ENCODE measurements at places on chromosomes 13 and 19. TPM values are rescaled to one million over a fixed set of nuclear protein-coding genes. Genes with fewer than 3 reads are reported as not detected.

FGF21 gene
- total RNA-seq, result 1.7 TPM

DNA sequence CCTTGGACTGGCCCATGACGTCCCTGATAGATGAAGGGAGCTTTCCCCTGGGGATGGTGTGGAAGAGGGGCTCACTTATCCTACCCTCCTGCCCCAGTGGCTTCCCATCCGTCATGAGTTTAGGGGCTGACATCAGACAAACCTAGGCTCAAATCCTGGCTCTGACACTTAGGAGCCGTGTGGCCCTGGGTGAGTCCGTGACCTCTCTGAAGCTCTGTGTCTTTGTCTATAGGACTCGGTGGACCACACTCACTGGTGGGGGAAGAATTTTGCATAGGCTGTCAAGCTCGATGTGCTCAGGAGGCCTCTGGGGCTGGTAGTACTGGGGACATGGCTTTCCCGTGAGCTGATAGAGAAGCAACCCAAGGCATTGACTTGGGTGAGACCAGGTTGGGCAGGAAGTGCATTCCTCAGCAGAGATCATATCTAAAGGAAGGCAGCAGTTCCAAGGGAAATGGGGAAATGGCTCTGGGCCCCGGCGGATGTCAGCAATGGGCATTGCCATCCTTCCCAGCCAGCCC, 17.4 kb upstream of the AP1M2 start:
- DNase-seq, result no peak

DNA sequence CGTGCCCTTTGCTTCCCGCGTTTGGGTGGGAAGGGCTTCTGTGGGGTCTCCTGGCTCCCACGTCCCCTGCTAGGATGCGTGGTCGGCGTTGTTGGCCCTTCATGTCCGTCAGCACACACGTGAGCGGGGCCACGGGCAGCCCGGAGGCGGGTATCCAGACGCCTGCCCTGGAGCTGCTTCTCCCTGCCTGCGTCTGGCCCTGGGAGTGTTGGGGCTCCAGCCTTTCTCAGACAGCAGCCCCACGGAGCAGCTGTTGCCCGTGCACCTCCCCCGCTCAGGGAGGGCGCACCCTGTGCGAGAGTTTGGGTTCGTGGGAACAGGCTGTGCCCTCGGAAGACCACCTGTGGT, 14.5 kb downstream of the DAZAP1 start:
- no peak for DNase-seq

- DNase-seq, result no peak
Observed at GRCh38 chr13:99553033-99553432, 51.8 kb downstream of the TM9SF2 start.

DNA sequence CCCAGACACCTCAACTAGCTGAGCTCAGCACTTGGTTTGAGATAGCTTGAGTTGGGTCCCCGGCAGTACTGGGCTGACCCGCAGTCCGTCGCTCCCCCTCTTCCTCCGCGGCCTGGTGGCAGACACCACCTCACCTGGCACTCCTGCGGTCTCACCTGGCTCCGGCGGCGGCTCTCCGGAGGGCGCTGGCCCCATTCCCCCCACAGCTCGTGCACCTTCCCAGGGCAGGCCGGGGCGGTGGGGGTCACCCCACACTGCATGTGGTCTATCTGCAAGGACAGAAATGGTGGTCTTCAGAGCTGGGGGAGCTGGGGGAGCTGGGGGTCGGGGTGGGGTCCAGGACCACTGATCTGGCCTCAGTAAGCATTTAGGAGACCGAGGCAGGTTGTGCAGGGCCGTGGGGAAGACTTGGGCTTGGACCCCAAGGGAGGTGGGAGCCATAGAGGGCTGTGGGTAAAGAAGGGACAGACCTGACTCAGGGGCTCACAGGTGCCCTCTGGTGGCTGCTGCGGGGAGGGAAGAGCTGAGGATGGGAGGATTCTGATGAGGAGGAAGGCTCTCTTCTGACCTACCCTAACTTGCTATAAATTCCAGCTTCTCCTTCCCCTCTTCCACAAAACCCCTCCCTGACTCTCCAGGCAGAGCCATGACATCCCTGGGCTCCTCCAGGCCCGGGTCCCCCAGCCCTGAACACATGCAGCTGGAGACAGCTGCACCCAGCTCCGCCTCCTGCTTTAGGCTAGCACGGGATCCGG, 6.7 kb upstream of the PLIN4 start:
- peak; percentile 69 for DNase-seq

DNA sequence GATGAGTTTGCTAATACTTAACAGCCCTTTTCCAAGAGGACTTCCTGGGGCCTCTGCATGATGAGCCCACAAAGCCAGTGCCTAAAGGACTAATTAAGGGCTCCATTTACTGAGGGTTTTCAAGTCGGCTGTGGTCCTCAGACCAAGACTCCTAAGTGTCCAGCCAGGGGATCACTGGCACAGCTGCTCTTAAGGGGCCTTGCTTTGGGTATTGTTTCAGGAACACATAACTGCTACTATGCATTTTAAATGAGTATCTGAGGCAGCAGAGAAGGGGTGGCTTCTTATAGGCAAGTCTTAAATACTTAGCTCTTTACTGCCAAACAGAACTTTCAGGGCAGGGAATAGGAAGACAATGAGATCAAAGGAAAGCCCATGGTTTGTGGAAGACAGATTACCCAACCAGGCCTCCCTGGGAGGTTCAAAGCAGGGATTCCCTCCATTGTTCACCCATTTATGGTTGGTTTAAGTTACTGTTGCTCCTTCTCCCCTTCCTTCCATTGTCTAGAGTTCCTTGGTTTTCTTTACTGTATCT, 61.9 kb downstream of the TNFRSF19 start:
- DNase-seq, result no peak

NCCRP1 gene
- not detected for total RNA-seq

DNA sequence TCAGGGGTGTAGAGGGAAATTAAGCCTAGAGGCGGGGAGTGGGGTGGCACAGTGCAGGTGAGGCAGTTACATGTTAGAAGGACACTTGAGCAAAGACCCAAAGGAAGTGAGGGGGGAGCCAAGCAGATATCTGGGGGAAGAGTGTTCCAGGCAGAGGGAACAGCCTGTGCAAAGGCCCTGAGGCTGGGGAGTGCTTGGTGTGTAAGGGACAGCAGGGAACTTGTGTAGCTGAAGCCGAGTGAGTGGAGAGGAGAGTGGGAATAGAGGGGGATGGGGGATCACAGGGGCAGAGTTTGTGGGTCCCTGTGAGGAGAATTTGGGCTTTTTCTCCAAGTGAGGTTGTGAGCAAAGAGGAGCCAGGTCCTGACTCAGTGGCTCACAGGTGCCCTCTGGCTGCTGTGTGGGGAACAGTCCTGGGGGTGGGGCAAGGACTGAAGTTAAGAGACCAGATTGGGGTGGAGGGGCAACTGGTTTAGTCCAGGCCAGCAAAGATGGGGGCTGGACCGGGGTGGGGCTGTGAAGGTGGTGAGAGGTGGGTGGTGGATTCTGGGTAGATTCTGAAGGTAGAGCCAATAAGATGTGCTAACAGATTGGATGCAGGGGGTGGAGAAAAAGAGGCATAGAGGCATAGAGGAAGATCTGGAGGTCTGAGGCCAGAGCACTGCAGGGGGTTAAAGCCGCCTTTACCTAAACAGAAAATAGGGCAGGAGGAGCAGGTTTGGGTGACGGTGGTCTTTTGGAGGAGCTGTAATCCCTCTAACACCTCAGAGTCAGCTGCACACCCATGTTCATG, 75.3 kb downstream of the CACNA1A start:
- DNase-seq, result peak; percentile 33

OLFM2 gene
- 1.3 TPM for total RNA-seq

DNA sequence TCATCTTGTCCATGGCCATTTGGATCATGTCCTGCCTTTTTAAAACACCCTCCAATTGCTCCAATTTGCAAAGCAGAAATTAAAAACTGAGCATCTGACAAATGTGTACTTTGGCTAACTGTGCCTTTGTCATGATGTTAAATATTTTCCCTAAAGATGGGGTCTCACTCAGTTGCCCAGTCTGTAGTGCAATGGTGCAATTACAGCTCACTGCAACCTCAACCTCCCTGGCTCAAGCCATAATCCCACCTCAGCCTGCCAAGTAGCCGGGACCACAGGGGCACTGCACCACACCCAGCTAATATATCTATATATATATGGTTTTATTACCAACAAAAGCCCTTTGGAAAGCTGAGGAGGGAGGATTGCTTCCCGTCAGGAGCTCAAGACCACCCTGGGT, 782.7 kb downstream of the UQCRFS1 start:
- DNase-seq, result no peak

DNA sequence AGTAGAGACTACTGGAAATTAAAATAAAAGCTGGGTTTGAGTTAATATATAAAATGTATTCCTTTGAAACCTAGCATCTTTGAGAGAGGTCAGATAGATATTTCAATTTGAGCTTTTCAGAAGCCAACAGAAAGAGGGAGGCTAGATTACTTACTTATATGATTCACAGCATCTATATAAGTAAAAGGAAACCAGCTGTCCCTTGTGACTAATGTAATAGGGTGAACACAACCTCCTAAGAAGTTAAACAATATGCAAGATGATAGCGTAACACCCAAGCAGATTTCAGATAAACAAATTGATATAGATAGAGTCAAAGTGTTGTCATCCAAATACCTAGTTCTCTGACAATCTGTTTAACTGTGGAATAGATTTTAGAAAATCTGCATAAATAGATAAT, 393.5 kb upstream of the GPC6 start:
- DNase-seq, result no peak

DNA sequence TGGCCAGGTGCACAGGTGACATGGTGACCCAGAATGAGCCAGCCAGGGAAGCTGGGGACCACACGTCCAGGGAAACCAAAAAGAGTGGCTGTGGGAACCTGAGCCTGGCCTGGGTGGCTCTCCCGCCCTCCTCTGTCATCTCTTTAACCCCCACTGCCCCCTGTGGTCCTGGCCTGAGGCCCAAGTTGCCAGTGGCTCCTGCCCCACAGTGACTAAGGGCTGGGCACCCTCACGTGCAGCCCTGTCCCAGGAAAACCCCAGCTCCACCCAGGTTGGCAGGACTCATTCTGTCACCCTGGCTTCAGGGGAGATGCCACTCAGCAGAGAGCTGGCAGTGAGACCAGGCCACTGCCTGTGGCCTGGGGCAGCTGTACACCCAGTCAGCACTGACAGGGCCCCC, 30.6 kb upstream of the ISYNA1 start:
- DNase-seq, result peak; percentile 95

GRCh38 chr13:94825507-94825906, 113.2 kb upstream of the SOX21 start:
- DNase-seq, result peak; percentile 68

DNA sequence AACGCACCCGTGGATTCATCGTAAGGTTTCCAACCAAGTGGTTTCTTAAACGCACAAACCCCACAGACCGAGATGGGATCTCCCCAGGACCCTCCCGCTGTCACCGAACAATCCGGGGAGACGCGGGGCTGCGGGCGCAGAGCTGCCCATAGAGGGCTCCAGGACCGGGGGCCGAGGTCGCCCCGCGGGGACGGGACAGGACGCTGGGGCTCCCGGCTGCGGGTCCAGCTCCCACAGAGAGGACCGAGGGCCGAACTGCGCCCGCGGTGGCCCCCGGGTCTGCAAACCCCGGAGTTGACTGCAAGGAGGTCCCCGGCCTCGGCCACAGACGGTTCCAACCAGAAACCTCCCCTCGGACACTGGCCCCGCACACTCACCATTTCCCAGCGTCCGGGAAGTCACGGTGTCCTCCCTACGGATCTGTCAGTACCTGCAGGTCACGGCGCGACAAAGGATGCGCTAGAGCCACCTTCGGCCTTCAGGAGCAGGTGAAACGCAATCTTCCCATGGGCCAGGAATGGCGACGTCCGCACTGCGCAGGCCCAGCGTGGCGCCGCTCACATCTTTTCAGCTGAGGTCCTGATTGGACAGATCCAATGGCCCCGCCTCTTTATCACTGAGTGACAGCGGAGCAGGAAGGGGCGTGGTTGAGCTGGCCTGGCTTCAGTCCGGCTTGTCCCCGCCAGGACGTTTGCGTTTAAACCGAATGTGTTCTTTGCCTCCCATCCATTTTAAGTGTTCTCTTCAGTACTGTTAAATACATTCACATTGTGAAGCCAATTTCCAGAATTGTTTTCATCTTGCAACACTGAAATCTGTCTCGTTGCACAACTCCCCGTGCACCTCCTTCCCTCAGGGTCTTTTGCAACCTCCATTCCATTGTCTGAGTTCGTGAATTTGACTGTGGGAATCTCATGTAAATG, at the start of gene ZNF14:
ZNF14 (minus strand) TSS at position 534 of the 923 bp plus-strand sequence; CDS start at position 380, 154 bp downstream.
- DNase-seq, result peak; percentile 90

KLHL1 gene
- not detected for total RNA-seq

SBSN gene
- total RNA-seq, result not detected

- peak; percentile 88 for DNase-seq
Observed at GRCh38 chr19:13796301-13797057, 1.2 kb downstream of the ZSWIM4 start.

TPP2 gene
- 35.2 TPM for total RNA-seq

C19orf85 gene
- total RNA-seq, result not detected

GRCh38 chr13:21979161-21979806, 308.4 kb downstream of the FGF9 start:
- DNase-seq, result no peak

DNA sequence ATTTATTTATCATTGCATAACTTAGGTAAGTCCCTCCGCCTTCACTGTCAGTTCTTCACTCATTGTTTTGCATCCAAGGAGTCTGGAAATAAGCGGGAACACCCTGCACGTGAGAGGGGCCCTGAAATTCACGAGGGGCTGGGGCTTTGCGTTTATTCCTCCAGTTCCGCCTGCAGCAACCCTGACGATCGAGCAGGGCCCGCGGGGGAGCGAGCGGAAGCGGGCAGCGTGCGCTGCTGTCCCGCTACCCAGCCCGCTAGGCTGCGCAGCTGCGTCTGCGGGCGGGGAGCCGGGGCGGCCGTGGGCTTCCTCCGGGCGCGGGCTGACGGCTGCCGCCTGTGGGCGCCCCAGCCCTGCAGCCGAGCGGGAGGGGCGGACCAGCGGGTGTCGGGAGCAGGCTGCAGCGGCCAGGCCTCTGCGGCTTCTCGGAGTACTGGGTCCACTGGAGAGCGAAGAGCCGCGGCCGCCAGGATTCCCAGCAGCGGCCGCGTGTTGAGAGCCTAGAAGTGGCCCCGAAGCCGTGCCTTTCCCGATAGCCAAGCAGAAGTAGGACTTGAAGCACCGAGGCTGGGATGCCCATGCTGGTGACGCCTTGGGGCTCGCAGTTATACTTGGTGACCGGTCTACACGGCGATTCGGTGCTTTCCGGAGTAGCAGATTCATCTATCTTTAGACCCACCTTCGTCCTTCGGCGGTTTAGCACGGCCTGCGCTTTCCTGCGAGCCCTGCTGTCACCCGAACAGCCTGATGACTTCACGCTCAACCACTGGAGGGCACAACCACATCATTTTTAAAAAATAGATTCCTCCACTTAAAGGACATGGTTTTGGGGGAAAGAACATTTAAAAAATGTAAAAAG, 32.9 kb upstream of the SACS start:
- peak; percentile 84 for DNase-seq
